ENCODE measurements at places on chromosomes 3 and 15.

GRCh38 chr3:54206874-54207273, 84.5 kb downstream of the CACNA2D3 start:
- peak; percentile 5 for DNase-seq

GRCh38 chr15:57551715-57552677, 39.7 kb upstream of the MYZAP start:
- peak; percentile 86 for DNase-seq

DNA sequence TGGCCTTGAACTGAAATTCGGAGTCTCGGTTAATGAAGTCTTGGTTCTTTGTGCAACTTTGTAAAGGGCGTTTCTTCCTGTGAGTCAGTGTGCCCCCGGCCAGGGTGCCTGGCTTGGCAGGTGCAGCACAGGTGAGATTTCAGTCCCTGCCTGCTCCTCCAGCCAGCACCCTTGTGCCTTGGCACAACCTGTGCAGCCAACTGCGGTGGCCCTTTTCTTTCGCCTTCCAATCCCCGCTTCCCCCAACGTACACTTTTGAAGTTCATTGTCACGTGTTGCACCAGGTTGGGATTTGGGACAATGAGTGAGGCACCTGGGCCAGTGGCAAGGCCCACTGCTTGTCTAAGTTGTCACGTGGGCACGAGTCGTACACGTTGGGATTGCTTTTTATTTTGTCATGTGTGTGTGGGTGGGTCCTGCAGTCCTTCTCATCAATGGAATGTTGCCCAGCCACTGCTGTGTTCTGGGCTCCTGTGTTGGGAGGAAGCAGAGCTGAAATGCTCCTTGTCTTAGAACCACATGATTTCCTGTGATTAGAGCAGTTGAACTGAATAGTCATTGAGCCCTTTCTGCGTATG, 242.9 kb upstream of the BHLHE40 start:
- DNase-seq, result no peak

DNA sequence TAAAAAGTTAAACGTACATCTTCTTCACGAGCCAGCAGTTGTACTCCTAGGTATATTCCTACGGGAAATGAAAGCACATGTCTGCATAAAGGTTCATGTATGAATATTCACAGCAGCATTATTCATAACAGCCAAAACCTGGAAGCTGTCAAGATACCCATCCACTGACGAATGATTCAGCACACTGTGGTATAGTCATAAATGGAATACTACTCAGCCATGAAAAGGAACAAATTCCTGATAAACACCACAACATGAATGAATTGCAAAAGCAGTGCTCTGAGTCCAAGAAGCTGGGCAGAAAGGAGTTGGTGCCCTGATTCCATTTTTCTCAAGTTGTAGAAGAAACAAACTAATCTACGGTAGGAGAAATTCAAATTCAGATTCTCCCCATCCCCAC, 3.9 kb downstream of the TMEM43 start:
- no peak for DNase-seq

DNA sequence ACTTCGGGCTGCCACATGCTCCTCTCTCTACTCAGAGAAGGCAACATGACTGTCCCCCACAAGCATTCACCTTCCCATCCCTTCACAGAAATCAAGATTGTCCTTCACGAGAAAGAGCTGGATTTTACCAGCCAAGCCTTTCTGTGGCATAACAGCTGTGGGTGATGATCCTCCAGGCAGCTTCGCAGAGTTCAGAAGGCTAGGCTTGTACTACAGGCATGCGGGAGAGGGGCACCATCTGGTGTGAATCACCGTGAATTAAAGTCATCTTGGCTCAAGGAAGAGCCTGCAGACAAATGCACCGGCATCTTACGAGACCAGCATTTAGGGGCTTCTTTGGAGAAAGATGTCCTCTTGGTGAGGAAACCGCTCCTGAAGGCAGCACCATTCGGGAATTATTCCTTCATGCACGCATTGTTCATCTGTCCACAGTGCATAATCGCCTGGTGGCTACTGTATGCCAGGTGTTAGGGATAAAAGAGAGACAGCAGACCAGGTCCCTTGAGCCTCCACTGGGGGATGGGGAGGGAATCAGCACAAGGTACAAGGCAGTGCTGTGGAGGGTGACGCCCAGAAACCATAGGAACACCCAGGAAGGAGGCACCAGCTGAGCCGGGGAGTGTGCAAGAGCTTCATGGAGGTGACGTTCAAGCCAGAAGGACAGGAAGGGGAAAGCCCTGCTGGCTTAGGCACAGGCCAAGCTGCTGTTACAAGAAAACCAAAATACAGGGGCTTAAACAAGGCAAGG, 108.6 kb downstream of the TMEM266 start:
- no peak for DNase-seq

DNA sequence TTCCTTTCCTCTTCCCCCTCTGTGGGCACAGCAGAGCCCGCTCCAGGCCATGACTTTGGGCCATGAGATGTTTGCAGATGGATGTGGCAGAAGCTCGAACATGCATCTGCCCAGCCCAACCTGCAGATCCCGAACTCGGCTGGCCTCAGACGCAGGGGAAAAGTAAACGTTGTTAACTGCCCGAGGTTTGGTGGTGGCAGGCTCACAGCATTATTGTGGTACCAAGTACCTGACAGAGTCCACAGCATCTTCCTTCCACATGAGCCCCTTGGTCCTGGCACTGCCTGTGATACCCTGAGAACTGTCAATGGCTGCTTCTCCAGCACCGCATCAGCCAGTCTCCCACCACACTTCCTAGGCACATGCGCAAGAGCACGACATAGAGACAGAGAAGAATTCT, 424.3 kb downstream of the OCA2 start:
- DNase-seq, result no peak

- no peak for DNase-seq
These were observed 180.9 kb downstream of the DTWD1 start for GRCh38 chr15:49801796-49802195.

GRCh38 chr15:40739047-40739446, 16.0 kb downstream of the RMDN3 start:
- DNase-seq, result no peak

All from A549 (cell line).